ENCODE measurements at places on chromosomes 5 and 9. TPM values are rescaled to one million over a fixed set of nuclear protein-coding genes. Genes with fewer than 3 reads are reported as not detected.

GRCh38 chr9:91761362-91761761 lies 188.7 kb downstream of the ROR2 start:
- DNase-seq, result no peak

- no peak for DNase-seq
These were observed 287.0 kb downstream of the GAS1 start for GRCh38 chr9:86660146-86660943.

DNA sequence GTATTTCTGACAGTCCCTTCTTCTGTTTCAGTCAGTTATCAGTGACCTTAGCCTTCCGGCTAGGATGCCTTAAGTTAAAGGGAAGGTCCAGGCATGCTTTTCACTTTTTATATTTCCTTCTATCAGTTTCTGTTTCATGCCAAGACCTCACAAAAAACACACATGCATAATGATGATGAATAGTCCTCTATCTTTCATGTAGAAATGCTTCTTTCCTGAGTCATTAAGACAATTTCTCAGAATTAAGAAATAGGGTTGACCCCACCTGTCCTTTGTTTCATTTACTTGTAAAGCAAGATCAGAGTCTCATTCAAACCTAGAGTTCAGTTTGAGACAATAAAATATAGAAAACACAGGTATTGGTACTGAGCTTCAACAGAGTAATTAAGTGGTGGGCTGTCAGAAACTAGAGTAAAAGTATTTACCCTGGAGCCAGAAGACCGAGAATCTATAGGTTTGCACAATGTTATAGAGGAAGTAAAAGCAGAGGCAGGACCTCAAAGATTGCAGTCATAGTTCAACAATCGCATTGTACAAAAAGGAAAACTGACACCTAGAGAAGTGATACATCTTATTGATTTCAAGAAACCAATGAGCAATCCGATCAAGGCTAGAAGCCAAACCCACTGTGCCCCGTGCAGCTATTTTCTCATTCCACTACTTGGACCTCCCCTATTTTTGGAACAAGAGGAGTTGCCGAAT lies 118.7 kb upstream of the PUM3 start:
- no peak for DNase-seq

GRCh38 chr5:150464554-150465012 lies 15.0 kb upstream of the RPS14 start:
- DNase-seq, result no peak

- DNase-seq, result no peak
These were observed 41.1 kb downstream of the ERBIN start for GRCh38 chr5:65967288-65968066.

DNA sequence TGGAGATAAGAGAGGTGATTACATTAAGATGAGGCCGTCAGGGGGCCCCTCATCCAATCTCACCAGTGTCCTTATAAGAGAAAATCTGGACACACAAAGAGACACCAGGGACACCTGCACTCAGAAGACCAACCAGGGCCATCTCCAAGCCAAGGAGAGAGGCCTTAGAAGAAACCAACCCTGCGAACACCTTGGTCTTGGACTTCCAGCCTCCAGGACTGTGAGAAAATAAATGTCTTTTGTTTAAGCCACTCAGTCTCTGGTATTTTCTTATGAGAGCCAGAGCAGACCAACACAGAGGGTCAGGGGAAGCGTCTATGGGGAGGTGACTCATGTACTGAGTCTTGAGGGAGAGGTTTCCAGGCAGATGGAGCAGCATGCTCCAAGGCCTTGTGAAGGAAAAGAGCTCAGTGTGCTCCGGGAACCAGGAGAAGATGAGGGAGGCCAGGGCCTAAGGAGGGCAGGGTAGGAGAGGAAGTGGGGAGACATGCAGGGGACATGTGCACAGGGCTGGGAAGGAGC lies 5.4 kb downstream of the PHYKPL start:
- DNase-seq, result no peak

DNA sequence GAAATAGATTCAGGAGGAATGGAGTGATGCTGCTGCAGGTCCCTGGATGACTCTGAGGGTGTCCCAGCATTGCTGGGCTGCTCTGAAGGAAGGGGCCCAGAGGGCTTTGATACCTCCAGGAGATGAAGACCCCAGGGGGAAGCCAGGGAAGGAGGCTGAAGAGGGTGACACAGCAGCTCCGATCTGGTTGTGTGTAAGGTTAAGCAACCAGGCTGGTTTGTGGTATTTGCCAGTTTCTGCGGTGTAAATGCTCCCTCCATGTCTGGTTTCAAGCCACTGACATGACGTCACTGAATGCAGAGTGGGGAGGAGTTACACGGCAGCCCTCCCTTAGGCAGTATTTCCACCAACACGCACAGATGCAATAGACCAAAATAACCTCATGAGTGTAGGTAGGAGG lies 40.0 kb upstream of the ORM1 start:
- DNase-seq, result no peak

DNA sequence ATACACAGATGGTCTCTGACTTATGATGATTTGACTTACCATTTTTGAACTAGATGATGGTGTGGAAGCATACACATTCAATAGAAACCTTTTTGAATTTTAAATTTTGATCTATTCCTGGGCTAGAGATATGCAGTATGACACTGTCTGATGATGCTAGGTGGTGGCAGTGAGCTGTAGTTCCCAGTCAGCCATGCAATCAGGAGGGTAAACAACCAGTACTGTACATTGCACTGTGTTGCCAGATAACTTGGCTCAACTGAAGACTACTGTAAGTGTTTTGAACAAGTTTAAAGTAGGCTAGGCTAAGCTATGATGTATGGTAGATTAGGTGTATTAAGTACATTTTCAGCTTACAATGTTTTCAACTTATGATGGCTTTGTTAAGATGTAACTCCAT lies 859.1 kb upstream of the ARRDC3 start:
- DNase-seq, result no peak

DNA sequence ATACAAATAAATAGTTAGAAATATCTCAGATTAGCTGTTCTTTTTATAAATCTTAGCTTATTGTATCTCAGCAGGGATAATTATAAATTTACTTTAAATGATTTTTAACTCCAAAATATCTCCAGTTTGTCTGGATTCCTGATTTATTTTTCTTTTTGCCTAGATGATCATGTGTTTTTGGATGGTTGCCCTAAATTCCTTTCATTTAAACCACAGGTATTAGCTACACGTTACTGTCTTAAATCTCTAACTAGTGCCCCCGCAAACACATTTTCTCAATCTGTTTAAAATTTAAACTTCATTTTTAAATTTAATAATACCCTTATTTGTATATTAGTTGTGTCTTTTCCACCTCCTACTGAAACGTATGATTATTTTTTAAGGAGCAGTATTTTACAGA lies 5.6 kb downstream of the FER start:
- no peak for DNase-seq

DNA sequence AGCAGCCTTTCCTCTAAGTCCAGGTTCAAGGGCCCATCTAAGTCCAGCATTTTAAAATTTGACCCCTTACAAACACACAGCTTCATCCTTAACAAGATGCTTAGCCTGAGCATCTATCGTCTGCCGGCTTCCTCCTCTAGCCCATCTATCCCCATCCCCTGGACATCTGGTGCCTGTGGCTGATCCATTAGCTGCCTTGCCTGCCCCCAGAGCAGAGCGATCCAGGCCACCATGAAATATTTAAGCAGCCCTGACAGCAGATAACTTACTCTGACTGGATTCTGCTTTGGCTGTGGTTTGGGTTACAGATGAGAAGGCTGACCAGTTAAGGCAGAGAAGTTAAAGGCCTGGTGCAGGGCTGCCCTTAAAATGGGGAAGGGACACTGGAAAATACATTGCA lies 30.9 kb upstream of the CPEB4 start:
- no peak for DNase-seq

DNA sequence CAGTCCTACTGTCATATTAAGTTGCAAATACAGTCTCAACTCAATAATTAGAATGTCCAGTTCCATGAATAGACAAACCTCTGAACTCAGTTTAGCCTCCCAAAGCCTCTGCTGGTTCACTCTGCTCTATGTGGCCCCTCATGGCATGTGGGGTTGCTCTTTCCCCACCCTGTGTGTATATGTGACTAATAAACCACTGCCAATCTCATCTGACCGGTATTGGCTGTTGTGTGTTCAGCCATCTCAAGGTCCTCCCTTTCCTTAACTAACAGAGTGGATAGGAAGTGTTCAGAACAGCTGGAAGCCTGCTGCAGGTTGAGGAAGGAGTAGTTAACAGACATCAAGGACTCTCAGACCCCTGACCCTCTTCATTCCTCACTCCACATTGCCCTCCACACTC lies 55.3 kb downstream of the IL33 start:
- no peak for DNase-seq

GRCh38 chr5:52896534-52897237 lies 92.5 kb upstream of the ITGA2 start:
- no peak for DNase-seq

ESM1 gene
- not detected for total RNA-seq

SPATA31E1 gene
- total RNA-seq, result not detected

FOXD4L5 gene
- total RNA-seq, result 0.25 TPM

All from Caco-2 (cell line).